ENCODE measurements at places on chromosomes 1 and 21.
A peak's percentile ranks its signal among the peaks of the same experiment; 100 is the strongest.

DNA sequence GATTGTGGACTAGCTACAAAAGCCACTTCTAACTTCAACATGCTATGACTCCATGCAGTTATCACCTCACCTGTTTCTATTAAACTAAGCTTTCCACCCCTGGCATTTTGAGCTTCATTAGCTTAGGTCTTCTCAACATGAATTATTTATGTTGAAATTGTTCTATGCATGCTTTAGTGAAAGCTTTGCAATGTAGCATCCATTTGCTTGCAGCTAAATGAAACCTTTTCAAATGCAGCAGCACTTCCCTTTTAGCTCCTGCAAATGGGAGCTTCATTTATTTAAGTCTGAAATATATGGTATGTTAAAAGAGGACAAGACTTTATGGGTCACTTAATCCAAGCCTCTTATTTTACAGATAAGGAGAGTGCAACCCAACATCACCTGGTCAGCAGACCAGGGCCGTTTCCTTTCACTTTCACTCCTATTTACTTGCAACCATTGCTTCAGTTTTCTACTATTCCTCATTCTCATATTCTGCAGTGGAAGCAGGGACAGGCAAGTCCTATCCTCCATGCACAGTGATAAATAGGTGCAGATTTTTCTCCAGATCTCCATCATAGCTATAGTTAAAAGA lies 56.4 kb upstream of the SAMSN1 start:
- no peak for DNase-seq

- no peak for DNase-seq
Observed at GRCh38 chr1:168637350-168637991, 61.1 kb downstream of the XCL1 start.

DNA sequence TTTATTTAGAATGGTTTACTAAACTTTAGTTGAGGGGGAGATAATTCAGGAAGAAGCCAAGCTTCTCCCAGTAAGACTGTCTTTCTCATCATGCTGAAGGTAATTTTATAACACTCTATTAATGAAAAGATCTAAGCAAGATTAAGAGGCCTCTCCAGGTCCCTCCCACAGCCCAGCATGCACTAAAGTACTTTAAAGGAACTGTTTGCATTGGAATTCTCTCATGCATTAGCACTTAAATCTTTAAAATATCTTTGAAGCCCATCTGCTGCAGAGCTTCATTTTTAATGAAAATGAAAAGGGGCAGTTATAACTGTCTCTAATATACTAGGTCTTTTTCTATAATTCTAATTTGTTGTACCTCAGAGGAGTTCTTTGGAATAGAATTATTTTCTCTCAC lies 1379.1 kb upstream of the ADGRL4 start:
- no peak for DNase-seq

DNA sequence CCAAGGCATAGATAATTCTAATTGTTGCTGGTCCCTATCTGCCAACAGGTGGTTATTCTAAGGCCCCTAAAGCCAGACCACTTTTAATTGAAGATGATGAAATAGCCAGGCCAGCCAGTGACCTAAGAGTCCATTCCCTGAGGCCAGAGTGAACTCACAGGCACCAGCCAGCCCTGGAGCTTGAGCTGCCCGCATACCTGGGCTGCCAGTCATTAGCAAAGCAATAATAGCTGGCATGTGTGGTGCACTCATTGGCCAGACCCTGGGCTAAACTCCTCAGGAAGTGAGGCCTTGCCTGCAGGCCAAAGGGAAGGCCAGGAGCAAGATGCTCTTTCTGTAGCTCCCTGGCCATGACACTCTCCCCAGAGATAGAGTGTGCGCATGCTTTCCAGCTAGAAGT lies 180.4 kb upstream of the KLHDC7A start:
- no peak for DNase-seq

- no peak for DNase-seq
Observed at GRCh38 chr1:177425199-177425598, 254.4 kb downstream of the BRINP2 start.

DNA sequence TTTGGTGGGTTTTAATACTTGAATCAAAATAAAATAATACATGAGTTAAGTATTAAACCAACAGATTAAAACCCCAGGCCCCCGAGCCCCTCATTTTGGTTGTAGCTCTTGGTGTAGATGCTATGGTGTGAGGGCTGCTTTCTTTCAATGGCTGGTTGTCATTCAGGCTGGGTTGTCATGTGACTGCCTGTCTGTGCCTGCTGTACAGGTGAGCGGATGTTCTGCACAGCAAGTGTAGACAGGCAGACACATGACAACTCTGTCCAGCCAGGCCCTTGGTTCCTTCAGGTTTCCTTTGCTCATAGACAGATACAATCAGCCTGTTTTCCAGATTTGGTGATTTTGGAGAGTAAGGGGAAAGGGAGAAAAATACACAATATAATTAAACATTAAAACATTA lies 281.9 kb upstream of the C1orf105 start:
- no peak for DNase-seq

DNA sequence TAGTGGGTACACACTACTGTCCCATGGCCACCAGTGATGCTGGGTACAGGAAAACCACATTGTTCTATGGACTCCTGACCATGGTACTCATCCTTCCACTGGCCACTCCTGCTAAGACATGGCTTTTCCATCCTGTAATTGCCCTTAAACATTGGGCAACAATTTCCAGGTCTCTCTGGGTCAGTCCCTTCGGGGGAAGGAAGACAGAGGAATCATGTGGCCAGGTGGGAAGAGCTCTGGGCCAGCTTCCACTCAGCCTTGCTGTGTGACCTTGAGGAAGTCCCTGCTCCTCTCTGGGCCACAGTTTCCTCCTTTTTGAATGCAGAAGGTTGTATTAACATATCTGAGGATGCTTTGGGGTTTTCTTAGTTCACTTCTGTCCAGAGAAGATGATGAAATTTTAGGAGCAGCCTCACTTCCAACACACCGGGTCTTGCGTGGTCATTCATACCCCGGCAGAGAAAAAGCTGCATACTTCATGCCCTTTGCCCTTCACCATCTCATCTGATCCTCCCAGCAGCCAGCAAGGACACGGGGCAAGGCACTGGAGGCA lies 50.8 kb downstream of the SRRM1 start:
- no peak for DNase-seq

DNA sequence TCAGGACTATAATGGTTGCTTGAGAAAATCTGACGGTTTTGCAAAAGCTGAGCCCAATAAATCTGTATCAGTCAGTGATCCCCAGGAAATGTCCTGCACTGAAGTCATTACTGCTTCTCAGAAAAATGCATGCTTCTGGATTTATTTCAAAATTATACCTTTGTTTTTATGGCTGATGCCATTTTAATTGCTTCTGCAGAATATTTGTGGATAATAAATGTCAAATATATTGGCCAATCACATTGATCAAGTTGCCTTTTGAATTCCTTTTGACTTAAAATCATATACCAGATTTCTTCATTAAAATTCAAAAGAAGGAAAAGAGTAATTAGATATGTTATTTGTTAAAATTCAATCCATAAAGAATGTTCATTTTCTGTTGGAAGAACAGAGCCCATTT lies 842.9 kb upstream of the ADGRL4 start:
- no peak for DNase-seq

- DNase-seq, result no peak
Observed at GRCh38 chr1:119783354-119784185, 14.9 kb upstream of the HMGCS2 start.

DNA sequence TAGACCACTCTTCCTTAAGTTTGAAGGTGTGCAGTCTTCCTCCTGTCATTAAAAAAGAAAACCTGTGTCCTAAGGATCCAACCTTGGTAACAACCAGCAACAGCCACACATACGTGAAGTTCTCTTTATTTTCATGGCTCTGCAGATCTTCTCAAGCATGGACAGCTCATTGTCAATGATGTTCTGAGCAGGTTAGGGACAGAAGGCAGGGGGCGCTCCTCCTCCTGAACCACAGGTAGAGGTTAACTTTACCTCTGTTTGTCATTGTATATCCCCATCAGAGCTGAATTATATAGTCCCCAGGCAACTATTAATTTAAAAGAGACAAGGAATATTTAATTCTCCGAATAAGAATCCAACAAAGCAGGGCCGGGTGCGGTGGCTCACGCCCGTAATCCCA lies 52.5 kb upstream of the CR2 start:
- no peak for DNase-seq

DNA sequence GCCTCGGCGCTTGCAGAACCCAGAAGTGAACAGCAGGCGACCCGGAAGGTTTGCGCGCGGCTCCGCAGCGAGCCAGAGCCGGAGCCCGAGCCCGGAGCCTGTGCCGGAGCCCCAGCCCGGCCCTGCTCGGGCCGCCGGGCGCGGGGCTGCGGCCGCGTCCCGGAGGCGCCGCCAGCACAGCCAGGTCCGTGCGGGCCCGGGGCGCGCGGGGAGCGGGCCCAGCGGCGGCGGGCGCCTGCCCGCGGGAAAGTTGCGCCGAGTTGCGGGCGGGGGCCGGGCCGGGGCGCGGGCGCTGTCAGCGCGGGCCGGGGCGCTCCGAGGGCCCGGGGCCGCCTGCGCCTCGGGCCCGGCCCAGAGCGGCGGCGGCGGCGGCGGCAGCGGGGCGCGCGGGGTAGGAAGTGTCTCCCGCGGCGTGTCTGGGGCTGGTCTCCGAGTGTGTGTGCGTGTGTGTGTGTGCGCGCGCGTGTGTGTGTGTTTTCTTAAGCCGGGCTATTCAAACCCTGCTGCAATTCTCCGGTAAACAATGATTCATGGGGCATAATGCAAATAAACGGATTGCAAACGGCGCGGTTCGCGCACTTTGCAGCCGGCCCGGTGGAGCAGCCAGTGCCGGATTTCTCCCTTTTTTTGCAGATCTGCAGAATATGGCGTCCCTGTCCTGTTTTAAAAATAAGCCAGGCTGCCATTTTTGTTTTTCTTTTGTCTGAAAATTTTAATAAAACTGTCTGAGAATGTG lies at the start of gene ZNF362:
ZNF362 (plus strand) TSS at position 22 of the 736 bp plus-strand sequence. CDS start 14,083 bp downstream, outside the sequence.
- DNase-seq, result peak; percentile 82

DNA sequence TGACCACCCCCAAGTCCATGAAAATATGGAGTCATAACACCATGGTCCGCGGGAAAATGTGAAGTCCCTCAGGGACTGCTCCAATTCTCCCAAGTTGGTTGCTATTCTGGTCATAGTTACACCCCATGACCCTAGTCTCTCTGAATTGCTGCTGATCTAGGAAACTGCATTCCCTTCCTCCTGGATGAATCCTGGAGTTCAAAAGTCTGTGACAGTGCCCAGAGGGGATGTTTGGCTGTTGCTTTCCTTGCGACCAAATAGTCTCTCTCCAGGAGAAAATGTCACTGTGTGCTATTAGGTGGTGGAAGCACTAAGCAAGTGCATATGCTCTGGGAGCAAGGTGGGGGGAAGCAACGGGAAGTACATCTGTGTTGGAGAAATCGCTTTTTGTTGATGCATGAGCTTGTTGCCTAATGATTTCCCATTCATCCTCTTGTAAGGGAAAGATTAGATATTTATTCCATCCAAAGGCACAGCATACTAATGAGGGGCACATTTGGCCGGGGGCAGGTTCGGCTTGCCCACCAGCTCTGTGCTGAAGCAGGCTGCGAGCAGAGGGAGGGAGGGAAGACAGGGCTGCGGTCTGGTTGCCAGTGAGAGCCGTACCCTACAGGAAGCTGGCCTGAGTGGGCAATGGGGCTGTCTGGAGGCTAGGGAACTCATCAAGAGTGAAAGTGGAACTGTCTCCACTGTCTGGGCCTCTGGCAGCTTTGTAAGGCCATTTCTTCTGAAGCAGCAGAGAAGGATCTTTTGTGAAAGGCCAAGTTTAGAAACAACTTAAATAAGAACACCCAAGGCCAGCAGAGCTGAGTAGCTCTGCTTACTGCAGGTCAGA lies 27.2 kb downstream of the SYT6 start:
- no peak for DNase-seq

DNA sequence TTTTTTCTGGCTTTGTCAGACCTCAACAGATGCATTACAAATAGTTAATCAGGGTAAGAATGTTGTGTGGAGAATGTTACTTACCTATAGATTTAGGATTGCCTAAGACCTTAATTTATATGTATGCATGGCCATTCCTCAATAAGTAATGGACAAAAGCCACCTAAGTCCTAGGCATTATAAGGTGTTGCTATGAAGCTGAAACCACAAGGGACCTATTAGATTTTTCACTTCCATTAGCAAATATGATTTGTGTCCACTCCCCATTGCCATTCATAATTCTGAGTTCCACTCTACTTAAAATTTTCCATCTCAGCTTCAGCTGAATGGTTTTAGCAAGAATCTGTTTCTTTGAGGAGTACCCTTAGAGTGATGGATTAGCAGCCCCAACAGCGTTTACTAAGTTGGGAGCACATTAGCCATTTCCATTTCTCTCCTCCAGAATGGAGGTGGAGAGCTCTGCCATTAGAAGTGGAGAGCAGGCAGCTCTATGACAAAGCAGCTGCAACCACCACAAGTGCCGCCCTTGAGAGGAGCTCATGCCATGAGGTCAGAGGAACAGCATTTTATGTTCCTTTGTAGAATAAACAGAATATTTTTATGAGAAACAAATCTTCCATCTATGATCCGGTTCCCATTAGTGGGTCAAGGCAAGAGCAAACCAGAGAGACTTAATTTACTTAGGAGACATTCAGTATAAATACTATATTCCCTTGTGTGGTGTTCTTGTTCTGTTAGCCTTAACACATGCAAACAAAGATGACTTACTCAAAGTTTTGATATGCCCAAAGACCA lies 28.9 kb upstream of the C1orf87 start:
- no peak for DNase-seq

DNA sequence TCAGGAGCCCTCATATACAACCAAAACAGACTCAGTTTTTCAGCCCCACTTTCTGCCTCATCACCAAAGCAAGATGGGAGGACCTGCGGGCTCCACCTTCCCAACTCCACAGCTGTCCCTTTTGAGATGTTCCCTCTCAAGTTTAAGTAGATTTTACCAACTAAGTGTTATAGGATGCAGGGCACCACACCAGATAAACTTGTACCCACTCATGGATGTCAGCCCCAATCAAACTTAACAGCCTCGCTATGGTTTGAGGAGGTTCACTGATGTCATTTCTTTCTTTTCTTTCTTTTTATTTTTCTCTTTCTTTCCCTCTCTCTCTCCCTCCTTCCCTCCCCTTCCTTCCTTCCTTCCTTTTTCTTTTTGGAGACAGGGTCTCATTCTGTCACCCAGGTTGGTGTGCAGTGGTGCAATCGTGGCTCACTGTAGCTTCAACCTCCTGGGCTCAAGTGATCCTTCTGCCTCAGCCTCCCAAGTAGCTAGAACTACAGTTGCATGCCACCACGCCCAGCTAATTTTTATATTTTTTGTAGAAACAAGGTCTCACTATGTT lies 13.4 kb downstream of the CD58 start:
- no peak for DNase-seq
